ENCODE measurements at places on chromosomes 2 and 18.

GRCh38 chr18:55318951-55319441, 269.0 kb downstream of the TCF4 start:
- DNase-seq = no peak

DNA sequence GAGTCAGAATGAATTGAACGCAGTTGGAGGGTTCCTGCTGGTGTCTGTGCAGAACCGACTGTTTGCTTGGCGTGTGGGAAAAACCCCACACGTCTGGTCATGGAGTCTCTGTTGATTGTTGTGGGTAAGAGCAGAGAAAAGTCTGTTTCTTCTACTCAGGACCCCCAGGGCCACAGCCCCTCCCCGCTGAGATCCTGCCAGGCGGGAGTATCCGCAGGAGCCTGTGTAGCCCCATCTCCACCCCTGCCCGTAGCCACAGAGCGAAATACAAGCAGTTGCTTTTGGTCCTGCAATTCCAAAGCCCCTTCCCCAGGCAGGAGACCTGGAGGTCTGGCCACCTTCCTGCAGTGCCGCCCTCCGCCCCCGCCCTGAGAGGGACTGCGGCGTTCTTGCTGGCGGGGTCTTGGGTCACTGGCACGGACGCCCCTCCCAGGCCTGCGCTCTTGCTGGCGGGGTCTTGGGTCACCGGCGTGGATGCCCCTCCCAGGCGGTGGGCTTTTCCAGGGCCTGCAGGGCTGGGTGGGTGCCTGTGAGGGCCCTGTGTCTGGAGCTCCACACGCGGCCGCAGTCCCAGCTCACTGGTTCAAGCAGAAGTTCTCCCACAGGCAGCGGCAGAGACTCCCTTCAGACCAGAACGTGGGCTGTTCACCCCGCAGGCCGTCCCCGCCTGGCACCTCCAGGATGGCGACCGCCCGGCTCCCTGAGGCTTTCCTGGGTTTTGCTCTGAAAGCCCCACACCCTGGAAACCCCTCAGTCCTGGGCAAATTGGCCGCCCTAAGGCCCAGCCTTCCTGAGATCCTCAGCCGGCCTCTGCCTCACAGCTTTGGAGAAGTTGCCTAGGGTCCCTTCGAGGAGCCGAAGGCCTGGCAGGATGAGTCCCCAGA, 76.0 kb upstream of the CTDP1 start:
- DNase-seq = no peak

GRCh38 chr2:162473-163382, 101.1 kb downstream of the SH3YL1 start:
- DNase-seq = no peak

- no peak for DNase-seq
These were observed 355.6 kb downstream of the PARD3B start for GRCh38 chr2:204900910-204901309.

DNA sequence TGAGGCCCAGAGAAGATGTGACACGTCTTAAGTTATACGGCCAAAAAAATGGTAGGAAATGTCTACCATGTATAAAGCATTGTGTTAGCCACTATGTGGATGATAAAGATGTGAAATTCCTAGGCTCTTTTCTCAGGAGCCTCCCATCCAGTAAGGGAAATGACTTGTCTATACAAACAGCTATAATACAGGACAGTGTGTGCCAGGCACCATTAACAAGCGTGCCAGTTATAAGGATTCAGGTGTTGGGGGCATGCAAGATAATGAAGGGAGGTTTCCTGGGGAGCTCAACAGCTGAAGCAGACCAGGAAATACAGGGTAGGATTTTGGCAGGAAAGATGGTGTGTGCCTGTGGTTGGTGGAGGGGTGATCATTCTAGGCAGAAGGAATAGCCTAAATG, 37.6 kb downstream of the ALPK2 start:
- no peak for DNase-seq

- DNase-seq = no peak
These were observed 1.5 kb downstream of the C18orf54 start for GRCh38 chr18:54359233-54359632.

- DNase-seq = no peak
These were observed 29.5 kb downstream of the RNF144A start for GRCh38 chr2:6946722-6947121.
